ENCODE measurements at places on chromosomes 11 and 22.

- H3K27me3 ChIP-seq = no peaks in the 10 kb centered on the region
- H3K4me3 ChIP-seq = no peak overlapping the region
- H3K27ac ChIP-seq = no peak overlapping the region
- H3K4me1 ChIP-seq = no peaks in the 10 kb centered on the region
- DNase-seq = peak; percentile 90
- no peaks in the 10 kb centered on the region for H3K36me3 ChIP-seq
Measured at GRCh38 chr11:131867457-131868257, 497.2 kb downstream of the NTM start.

DNA sequence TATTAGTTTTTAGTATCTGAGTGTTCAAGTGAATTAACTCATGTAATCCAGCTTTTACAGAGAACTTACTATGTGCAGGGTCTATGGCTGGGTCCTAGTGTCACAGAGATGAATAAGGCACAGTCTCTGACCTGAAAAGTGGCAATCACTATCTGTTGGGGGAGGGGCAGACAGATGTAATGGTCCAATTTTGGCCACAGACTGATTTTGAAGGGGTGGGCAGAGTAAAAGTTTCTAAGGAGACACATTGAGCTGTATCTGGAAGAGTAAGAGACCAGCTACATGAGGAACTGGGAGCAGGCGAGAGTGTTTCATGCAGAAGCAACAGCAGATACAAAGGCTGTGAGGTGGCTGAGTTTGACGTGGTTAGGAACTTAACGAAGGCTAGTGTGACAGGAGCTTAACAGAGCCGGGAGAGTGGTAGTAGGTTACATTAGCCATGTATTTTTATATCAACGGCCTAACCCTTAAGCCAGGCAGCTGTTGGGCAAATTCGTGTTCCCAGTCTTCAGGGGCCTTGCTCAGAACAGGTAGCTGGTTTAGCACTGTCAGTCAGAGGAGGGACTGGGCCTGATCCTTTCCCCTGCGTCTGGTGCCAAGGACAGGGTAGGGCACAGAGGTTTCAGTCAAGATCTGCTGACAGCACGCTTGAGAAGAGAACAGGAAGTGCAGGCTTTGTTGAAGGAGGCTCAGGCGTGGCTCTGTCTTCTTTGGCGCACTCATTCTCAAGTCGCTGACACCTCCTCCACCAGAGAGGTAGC, 1.4 kb upstream of the STIM1 start:
- no peaks in the 10 kb centered on the region for H3K36me3 ChIP-seq
- peaks cover 12% of the 10 kb centered on the region for H3K4me1 ChIP-seq
- H3K27ac ChIP-seq = no peak overlapping the region
- no peak overlapping the region for H3K4me3 ChIP-seq
- no peak for DNase-seq
- no peaks in the 10 kb centered on the region for H3K27me3 ChIP-seq

DNA sequence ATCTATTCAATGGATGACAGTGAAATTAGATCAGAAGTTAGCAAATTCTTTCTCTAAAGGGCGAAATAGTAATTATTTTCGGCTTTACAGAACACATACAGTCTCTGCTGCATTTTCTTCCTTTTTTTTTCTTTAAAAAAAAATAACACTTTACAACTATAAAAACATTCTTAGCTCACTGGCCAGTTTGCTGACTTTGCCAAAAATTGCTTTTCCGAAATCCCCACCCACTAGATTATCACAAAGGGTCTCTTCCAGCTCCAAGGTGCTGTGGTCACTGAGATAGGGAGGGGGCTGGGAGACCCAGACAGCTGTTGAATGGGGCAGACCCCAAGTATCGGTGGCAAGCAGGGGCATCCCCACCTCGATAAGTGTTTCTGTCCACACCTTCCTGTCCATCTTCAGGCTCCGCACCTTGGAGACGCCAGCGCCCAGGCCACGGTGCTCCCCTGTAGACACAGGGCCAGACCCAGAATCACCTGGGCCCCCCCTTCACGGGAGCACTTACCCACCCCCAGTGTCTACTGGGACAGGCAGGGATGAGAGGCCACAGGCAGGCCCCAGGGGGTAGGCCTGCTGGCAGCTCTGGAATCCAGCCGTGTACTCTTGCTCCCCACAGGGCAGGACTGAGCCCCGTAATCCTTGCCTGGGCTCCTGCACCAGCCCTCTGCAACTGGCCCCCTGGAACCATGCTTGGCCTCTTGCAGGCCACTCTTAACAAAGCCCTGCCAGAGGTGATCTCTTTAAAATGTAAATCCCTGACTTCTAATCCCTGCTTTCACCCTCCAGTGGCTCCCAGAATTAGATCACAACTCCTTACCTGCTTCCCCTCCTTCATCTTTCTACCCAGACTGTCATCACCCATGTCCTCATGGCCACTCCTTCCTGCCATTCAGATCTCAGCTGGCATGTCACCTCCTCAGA, 31.5 kb upstream of the PDE2A start:
- no peaks in the 10 kb centered on the region for H3K27me3 ChIP-seq
- peaks cover 22% of the 10 kb centered on the region for H3K4me1 ChIP-seq
- peak overlapping the region; percentile 89 for H3K27ac ChIP-seq

GRCh38 chr11:126585774-126586491, 230.4 kb downstream of the ST3GAL4 start:
- peak overlapping the region; percentile 25 for H3K27ac ChIP-seq
- H3K27me3 ChIP-seq = no peaks in the 10 kb centered on the region
- DNase-seq = peak; percentile 86
- H3K36me3 ChIP-seq = no peaks in the 10 kb centered on the region
- peaks cover 5% of the 10 kb centered on the region for H3K4me1 ChIP-seq

DNA sequence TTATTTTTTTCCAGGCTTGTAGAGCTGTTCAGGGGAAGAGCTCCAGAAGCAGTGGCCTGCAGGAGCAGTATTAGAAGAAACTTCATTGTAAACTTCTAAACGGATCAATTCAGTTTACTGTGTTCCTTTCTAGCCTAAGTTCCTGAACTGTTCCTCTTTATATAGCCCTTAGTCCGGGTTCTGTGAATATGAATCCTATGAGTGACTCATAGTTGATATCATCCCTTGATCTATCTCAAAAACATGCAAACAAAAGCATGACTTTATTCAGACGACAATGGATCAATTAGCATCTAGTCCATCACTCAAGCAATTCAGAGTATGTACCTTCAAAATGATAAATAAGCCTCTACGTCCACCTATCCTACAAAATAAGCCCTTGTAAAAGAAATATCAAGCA, at the start of gene MMP12:
TSS of gene MMP12 (minus strand) at position 131 of the 400 bp plus-strand sequence. CDS start at position 86, 45 bp downstream.
- no peak for DNase-seq
- H3K27ac ChIP-seq = no peak within 1 kb of the TSS
- no peaks in the 10 kb centered on the region for H3K4me1 ChIP-seq
- no peak within 1 kb of the TSS for H3K4me3 ChIP-seq

- no peak overlapping the region for H3K27ac ChIP-seq
- H3K4me3 ChIP-seq = no peak overlapping the region
- no peak for DNase-seq
- peaks cover 4% of the 10 kb centered on the region for H3K4me1 ChIP-seq
- no peaks in the 10 kb centered on the region for H3K27me3 ChIP-seq
Measured at GRCh38 chr22:36196254-36197064, 5.2 kb downstream of the APOL4 start.

DNA sequence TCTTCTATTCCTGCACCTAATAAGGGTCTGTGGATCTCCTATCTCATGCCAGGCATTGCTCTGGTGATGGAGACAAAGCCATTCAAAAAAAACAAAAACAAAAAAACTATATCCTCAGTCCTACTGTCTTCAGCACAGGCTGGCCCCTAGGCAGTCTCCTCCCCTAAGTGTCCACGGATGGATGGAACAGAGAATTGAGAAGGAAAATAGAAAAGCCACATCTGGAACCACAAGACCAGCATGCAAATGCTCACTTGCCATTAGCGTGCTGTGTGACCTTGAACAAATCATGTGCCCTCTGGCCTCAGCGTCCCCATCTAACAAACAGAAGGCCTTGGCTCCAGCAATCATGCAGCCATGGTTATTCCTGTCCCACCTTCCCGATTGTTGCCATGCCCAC, 32.7 kb upstream of the CD82 start:
- H3K36me3 ChIP-seq = no peaks in the 10 kb centered on the region
- no peaks in the 10 kb centered on the region for H3K4me1 ChIP-seq
- no peak overlapping the region for H3K27ac ChIP-seq
- H3K4me3 ChIP-seq = no peak overlapping the region
- H3K27me3 ChIP-seq = no peaks in the 10 kb centered on the region

DNA sequence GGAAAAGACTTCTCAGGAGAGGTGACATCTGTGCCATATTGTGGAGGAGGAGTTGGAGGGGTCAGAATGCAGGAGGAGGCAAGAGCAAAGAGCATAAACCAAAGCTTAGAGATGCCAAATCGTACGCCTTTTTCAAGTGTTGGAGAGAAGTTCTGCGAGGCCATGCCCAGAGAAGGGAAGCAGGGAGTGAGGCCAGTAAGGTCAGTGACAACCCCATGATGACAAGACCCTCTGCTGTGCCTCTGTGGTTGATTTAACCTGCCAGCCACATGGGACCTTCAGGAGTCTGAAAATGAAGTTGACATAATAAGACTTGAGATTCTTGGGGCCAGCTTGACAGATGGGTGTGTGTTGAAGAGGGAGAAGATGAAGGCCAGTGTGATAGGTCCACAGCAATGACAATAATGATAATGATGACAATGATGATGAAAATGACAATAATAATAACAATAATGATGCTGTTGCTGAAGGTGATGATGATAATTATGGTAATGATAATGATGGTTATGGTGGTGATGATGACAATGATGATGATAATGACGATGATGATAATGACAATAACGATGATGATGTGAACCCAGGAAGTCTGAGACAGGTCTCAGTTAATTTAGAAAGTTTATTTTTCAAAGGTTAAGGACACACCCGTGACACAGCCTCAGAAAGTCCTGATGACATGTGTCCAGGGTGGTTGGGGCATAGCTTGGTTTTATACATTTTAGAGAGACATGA, 152.6 kb upstream of the B3GAT1 start:
- no peak overlapping the region for H3K4me3 ChIP-seq
- H3K4me1 ChIP-seq = no peaks in the 10 kb centered on the region
- no peak for DNase-seq
- no peak overlapping the region for H3K27ac ChIP-seq
- H3K27me3 ChIP-seq = no peaks in the 10 kb centered on the region
- no peaks in the 10 kb centered on the region for H3K36me3 ChIP-seq

DNA sequence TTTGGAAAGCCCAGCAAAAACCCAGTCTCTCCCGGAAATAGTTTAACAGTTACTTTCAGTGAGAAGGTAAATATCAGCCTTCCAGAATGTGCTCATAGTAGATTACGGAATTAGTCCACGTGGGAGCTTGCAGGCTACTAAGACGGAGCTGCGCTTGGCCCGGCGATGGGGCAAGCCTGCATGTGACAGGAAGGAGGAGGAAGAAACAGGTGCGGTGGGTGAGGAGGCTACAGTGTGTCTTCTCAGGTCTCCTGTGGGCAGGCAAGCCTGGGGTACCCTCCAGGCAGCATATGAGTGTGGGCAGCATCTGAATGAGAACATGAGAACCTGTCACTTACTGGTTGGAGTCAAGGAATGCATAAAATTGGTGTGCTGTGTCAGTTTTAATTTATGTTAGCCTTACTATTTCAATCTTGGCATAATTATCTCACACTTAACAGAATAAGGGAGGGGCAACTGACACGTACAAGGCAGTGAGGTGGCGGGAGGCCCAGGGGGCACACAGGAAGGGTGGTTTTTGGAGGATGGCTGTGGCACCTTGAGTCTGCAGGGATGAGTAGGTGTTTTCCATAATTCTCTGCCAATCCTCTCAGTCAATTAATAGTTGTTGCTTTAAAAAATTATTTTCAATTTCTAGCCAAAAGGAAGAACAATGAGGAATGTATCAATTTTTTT, 35.7 kb downstream of the CLMP start:
- H3K4me3 ChIP-seq = no peak overlapping the region
- no peak for DNase-seq
- no peaks in the 10 kb centered on the region for H3K27me3 ChIP-seq
- H3K4me1 ChIP-seq = no peaks in the 10 kb centered on the region
- no peak overlapping the region for H3K27ac ChIP-seq

DNA sequence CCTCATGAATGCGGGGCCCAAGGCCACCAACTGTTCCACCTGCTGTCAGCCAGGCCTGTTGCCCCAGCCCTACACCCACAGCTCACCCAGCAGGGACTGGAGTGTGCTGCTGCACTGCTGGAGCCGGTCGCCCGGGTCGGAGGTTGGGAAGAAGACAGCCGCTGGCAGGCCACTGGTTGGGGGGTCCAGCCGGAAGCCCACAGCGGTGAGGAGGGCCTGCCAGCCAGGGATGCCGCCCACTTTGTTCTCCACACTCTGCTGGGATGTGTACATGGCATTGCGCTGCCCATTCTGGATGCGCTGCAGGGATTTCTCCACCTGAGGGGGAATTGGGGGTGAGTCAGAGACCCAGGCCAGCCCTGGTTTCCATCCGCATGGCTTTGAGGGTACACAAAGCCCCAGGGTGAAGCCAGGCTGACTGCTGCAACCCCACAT, 74.2 kb upstream of the PITPNB start:
- H3K4me1 ChIP-seq = no peaks in the 10 kb centered on the region
- H3K27ac ChIP-seq = no peak overlapping the region
- no peaks in the 10 kb centered on the region for H3K27me3 ChIP-seq
- no peaks in the 10 kb centered on the region for H3K36me3 ChIP-seq

GRCh38 chr11:121419836-121420235, 32.3 kb upstream of the SORL1 start:
- no peaks in the 10 kb centered on the region for H3K4me1 ChIP-seq
- H3K27ac ChIP-seq = no peak overlapping the region
- DNase-seq = no peak
- H3K27me3 ChIP-seq = no peaks in the 10 kb centered on the region

DNA sequence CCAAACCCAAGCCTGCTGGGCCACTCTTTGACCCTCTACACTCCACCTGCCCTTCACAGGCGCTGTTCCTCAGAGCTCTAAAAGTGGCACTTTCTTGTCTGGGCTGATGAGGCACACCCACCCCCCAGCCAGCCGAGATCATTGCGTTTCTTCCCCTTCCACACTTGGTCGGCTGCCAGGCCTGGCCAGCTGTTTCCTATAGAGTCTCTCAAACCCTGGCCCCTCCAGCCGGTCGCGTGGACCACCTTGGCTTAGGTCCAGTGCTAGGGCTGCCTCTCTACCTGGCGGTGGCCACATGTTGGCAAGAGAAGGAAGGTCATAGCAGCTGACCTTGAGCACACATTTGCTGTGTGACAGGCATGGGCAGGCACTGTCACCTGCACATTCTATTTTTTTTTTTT, 60.6 kb downstream of the PPP6R2 start:
- H3K4me3 ChIP-seq = no peak overlapping the region
- no peaks in the 10 kb centered on the region for H3K27me3 ChIP-seq
- no peaks in the 10 kb centered on the region for H3K36me3 ChIP-seq
- no peaks in the 10 kb centered on the region for H3K4me1 ChIP-seq
- H3K27ac ChIP-seq = no peak overlapping the region

- H3K27me3 ChIP-seq = no peaks in the 10 kb centered on the region
- no peaks in the 10 kb centered on the region for H3K36me3 ChIP-seq
- peak; percentile 78 for DNase-seq
- no peak overlapping the region for H3K4me3 ChIP-seq
- peaks cover 7% of the 10 kb centered on the region for H3K4me1 ChIP-seq
Measured at GRCh38 chr11:3866206-3866605, 10.7 kb downstream of the STIM1 start.

- no peaks in the 10 kb centered on the region for H3K27me3 ChIP-seq
- no peak overlapping the region for H3K27ac ChIP-seq
- no peak for DNase-seq
- peaks cover 6% of the 10 kb centered on the region for H3K4me1 ChIP-seq
- H3K36me3 ChIP-seq = peaks cover 2% of the 10 kb centered on the region
Measured at GRCh38 chr11:116842117-116842516, 4.7 kb upstream of the APOA1 start.

GRCh38 chr22:25702040-25702439, 39.9 kb upstream of the MYO18B start:
- no peaks in the 10 kb centered on the region for H3K27me3 ChIP-seq
- no peak overlapping the region for H3K27ac ChIP-seq
- H3K4me3 ChIP-seq = no peak overlapping the region
- DNase-seq = no peak
